Lung (tissue), 17 donors: ENCODE measurements at places on chromosomes 4 and X. TPM values are rescaled to one million over a fixed set of nuclear protein-coding genes. Genes with fewer than 3 reads are reported as not detected.
A peak's percentile ranks its signal among the peaks of the same experiment; 100 is the strongest.

The GUCY1A1 gene
- 8.0 TPM for polyA plus RNA-seq

The C4orf36 gene
- 0.61 TPM for polyA plus RNA-seq

- no peak overlapping the region for H3K27ac ChIP-seq
- DNase-seq, result peak; percentile 87
- no peak overlapping the region for H3K4me3 ChIP-seq
- no peaks in the 10 kb centered on the region for H3K27me3 ChIP-seq
- H3K36me3 ChIP-seq, result no peaks in the 10 kb centered on the region
Observed at GRCh38 chr4:152590179-152591031, 54.5 kb upstream of the FBXW7 start.

DNA sequence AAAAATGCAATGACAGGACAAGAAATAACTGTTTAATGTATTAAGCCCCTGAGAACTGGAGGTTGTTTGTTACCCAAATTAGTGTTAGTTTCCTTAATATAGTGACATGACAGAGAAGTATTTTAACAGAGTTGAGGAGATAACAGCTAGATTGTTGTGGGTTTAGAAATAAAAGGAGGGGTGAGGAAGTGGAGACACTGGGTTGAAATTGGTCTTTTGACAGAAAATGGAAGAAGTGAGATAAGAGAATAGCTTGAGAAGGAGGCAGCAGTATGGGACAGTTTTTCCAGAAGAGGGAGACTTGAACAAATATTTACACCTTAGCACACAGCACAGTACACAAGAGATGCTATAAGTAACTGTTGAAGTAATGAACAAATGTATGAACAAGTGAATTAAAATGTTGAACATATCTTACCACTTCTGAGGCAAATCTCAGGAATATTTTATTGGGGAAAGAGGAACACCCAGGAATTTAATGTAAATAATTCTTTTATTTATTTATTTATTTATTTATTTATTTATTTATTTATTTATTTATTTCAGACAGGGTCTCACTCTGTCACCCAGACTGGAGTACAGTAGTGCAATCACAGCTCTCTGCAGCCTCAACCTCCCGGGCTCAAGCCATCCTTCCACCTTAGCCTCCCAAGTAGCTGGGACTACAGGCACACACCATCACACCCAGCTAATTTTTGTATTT is 58.0 kb upstream of the EGFL6 start:
- peaks cover 28% of the 10 kb centered on the region for H3K27me3 ChIP-seq
- no peak overlapping the region for H3K27ac ChIP-seq
- no peaks in the 10 kb centered on the region for H3K36me3 ChIP-seq
- DNase-seq, result no peak
- no peaks in the 10 kb centered on the region for H3K4me1 ChIP-seq

DNA sequence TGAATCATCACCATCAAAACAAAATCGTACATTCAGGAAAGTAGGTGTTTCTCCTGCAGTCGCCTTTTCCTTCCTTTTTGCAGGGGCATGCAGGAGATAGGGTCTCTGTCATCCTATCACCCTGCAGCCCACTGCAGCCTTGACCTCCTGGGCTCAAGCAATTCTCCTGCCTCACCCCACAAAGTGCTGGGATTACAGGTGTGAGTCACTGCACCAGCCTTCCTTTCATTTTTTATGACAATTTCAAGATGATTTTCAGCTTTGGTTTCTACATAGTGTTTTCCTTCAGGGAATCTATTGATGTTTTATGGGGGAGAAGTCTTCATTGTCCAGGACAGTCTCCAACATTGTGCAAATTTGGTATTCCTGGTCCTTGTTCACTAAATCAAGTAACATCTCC is 71.7 kb downstream of the USP38 start:
- H3K27me3 ChIP-seq, result no peaks in the 10 kb centered on the region
- no peaks in the 10 kb centered on the region for H3K4me1 ChIP-seq
- H3K4me3 ChIP-seq, result no peak overlapping the region
- no peak for DNase-seq

GRCh38 chr4:150061086-150061776 is 17.0 kb upstream of the DCLK2 start:
- no peak overlapping the region for H3K27ac ChIP-seq
- H3K27me3 ChIP-seq, result no peaks in the 10 kb centered on the region
- H3K4me1 ChIP-seq, result no peaks in the 10 kb centered on the region
- H3K4me3 ChIP-seq, result no peak overlapping the region

DNA sequence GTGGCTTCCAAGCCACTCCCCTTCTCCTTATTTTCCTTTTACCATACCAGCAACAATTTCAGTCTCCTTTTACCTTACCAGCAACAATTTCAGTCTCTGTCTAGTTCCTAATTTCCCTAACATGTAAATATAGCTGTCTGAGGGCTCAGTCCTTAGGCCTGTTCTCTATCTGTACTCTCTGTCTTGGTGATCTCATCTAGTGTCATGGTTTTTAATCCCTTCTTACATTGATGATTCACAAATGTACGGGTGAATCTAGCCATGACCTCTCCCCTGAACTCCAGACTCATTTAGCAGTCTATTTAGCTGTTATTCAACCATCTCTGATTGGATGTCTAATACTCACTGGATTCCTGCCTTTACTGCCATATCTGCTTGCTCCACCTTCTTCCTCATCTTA is 7.2 kb downstream of the IL15 start:
- no peak overlapping the region for H3K27ac ChIP-seq
- no peaks in the 10 kb centered on the region for H3K4me1 ChIP-seq
- H3K4me3 ChIP-seq, result no peak overlapping the region
- DNase-seq, result no peak
- H3K36me3 ChIP-seq, result no peaks in the 10 kb centered on the region
